Pancreas (tissue), 10 donors: ENCODE measurements at places on chromosomes 12 and 14.

- H3K4me3 ChIP-seq, result no peak overlapping the region
- no peaks in the 10 kb centered on the region for H3K36me3 ChIP-seq
- H3K27me3 ChIP-seq, result no peaks in the 10 kb centered on the region
- no peak for DNase-seq
Observed at GRCh38 chr12:11904124-11904523, 166.6 kb upstream of the BCL2L14 start.

DNA sequence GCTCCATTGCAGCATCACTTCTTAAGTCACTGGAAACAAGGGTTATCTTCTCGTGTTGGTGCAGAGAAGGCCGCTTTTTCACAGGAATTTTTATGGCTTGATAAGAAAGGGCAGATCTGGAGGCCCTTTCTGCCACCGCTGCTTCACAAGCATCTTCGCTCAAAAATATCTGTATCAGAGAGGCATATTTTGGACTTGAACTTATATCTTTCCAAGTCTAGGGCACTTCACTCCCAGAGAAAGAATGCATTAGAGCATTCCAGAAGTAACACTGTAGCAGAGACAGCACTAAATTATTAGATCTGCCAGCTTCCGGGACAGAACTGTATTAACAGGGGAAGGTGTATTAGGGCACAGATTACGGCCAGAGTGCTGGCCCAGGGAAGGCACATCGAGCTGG is 151.7 kb upstream of the AMIGO2 start:
- H3K27ac ChIP-seq, result no peak overlapping the region
- no peak for DNase-seq
- H3K36me3 ChIP-seq, result no peaks in the 10 kb centered on the region
- H3K27me3 ChIP-seq, result no peaks in the 10 kb centered on the region

- H3K36me3 ChIP-seq, result peaks cover 10% of the 10 kb centered on the region
- H3K4me3 ChIP-seq, result no peak overlapping the region
- H3K27ac ChIP-seq, result no peak overlapping the region
- H3K27me3 ChIP-seq, result no peaks in the 10 kb centered on the region
- DNase-seq, result no peak
Observed at GRCh38 chr14:67586369-67586768, 13.7 kb downstream of the PIGH start.

- no peak overlapping the region for H3K4me3 ChIP-seq
- no peaks in the 10 kb centered on the region for H3K4me1 ChIP-seq
- H3K27ac ChIP-seq, result no peak overlapping the region
- H3K27me3 ChIP-seq, result no peaks in the 10 kb centered on the region
Observed at GRCh38 chr12:52082988-52083637, 3.6 kb downstream of the SMIM41 start.

- no peak for DNase-seq
- H3K4me1 ChIP-seq, result no peaks in the 10 kb centered on the region
- no peak overlapping the region for H3K4me3 ChIP-seq
- no peak overlapping the region for H3K27ac ChIP-seq
- no peaks in the 10 kb centered on the region for H3K27me3 ChIP-seq
- H3K36me3 ChIP-seq, result no peaks in the 10 kb centered on the region
Observed at GRCh38 chr12:103561174-103561573, 25.9 kb upstream of the STAB2 start.

DNA sequence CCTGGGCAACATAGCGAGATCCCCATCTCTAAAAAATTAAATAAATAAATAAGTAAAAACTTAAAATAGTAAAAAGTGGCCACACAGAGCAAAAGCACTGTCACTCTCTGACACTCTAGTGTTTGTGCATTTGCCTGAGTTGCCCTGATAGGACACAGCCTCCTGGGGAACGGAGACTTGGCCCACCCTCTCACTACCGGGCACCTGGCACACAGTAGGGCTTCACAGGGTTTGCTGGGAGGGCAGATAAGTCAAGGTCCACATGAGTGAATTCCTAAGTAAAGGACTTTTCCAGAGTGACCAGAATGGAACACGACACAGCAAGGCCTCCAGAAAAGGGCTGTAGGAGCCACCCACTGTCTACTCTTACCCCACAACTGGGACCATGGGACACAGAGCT is 54.3 kb downstream of the SCARB1 start:
- DNase-seq, result no peak
- H3K27me3 ChIP-seq, result no peaks in the 10 kb centered on the region
- H3K36me3 ChIP-seq, result no peaks in the 10 kb centered on the region
- H3K27ac ChIP-seq, result no peak overlapping the region

DNA sequence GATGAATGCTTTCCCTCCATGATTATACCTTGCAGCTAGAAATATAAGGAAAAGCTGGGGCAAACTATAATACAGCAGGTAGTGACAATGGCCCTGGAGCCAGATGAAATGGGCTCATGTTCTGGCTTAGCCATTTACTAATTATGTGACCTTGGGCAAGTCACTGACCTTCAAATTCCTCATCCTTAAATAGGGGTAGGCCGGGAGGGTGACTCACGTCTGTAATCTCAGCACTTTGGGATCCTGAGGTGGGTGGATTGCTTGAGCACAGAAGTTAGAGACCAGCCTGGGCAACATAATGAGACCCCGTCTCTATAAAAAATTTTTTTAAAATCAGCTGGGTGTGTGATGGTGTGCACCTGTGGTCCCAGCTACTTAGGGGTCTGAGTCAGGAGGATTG is 155.4 kb downstream of the C12orf75 start:
- H3K36me3 ChIP-seq, result no peaks in the 10 kb centered on the region
- no peaks in the 10 kb centered on the region for H3K27me3 ChIP-seq
- H3K27ac ChIP-seq, result no peak overlapping the region
- H3K4me3 ChIP-seq, result no peak overlapping the region

- peak overlapping the region; percentile 66 for H3K27ac ChIP-seq
- H3K4me1 ChIP-seq, result no peaks in the 10 kb centered on the region
- DNase-seq, result no peak
- no peak overlapping the region for H3K4me3 ChIP-seq
Observed at GRCh38 chr14:58281969-58282368, 16.4 kb upstream of the ARID4A start.

GRCh38 chr12:19778797-19779196 is 339.5 kb downstream of the AEBP2 start:
- H3K27me3 ChIP-seq, result no peaks in the 10 kb centered on the region
- no peak overlapping the region for H3K4me3 ChIP-seq
- no peaks in the 10 kb centered on the region for H3K36me3 ChIP-seq
- H3K27ac ChIP-seq, result no peak overlapping the region
- H3K4me1 ChIP-seq, result no peaks in the 10 kb centered on the region

GRCh38 chr12:69339999-69340398 is 8.2 kb upstream of the LYZ start:
- H3K4me1 ChIP-seq, result peaks cover 79% of the 10 kb centered on the region
- no peaks in the 10 kb centered on the region for H3K36me3 ChIP-seq
- no peaks in the 10 kb centered on the region for H3K27me3 ChIP-seq
- peak overlapping the region; percentile 29 for H3K27ac ChIP-seq
- no peak overlapping the region for H3K4me3 ChIP-seq

GRCh38 chr14:61186341-61187195 is 94.6 kb downstream of the TMEM30B start:
- H3K36me3 ChIP-seq, result no peaks in the 10 kb centered on the region
- H3K4me1 ChIP-seq, result no peaks in the 10 kb centered on the region
- H3K4me3 ChIP-seq, result no peak overlapping the region
- no peaks in the 10 kb centered on the region for H3K27me3 ChIP-seq
- H3K27ac ChIP-seq, result no peak overlapping the region
- DNase-seq, result no peak

GRCh38 chr14:52907949-52908348 is 42.9 kb downstream of the FERMT2 start:
- DNase-seq, result no peak
- no peaks in the 10 kb centered on the region for H3K4me1 ChIP-seq
- no peak overlapping the region for H3K27ac ChIP-seq
- H3K36me3 ChIP-seq, result no peaks in the 10 kb centered on the region
- no peak overlapping the region for H3K4me3 ChIP-seq

- no peaks in the 10 kb centered on the region for H3K36me3 ChIP-seq
- no peak for DNase-seq
- H3K27ac ChIP-seq, result peak overlapping the region; percentile 23
- peaks cover 36% of the 10 kb centered on the region for H3K4me1 ChIP-seq
Observed at GRCh38 chr14:91830777-91831176, 36.6 kb downstream of the TC2N start.

GRCh38 chr14:31968107-31968810 is 108.8 kb upstream of the ARHGAP5 start:
- H3K4me1 ChIP-seq, result no peaks in the 10 kb centered on the region
- no peak overlapping the region for H3K27ac ChIP-seq
- DNase-seq, result no peak
- H3K27me3 ChIP-seq, result no peaks in the 10 kb centered on the region

DNA sequence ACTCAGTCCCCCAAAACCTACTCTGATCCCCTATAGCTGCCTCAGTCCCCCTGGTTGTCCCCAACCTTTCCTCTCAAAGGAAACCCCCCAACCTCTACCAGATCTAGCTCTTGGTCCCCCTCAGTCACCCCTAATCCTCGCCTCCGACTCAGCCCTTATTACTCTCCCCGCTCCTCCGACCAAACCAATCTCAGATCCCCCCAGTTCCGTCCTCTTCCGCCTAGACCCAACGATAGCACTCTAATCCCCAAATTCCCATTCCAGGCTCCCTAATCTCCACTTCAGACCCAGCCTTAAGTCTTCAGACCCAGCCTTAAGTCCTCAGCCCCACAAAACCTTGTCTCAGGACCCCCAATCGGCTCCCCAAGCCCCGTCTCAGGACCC is 612 bp downstream of the VPS37B start:
- no peak for DNase-seq
- peak overlapping the region; percentile 74 for H3K27ac ChIP-seq
- no peaks in the 10 kb centered on the region for H3K36me3 ChIP-seq

GRCh38 chr14:65041434-65041915 is 54.8 kb downstream of the FNTB start:
- no peaks in the 10 kb centered on the region for H3K27me3 ChIP-seq
- no peak for DNase-seq
- no peaks in the 10 kb centered on the region for H3K4me1 ChIP-seq
- H3K4me3 ChIP-seq, result no peak overlapping the region

DNA sequence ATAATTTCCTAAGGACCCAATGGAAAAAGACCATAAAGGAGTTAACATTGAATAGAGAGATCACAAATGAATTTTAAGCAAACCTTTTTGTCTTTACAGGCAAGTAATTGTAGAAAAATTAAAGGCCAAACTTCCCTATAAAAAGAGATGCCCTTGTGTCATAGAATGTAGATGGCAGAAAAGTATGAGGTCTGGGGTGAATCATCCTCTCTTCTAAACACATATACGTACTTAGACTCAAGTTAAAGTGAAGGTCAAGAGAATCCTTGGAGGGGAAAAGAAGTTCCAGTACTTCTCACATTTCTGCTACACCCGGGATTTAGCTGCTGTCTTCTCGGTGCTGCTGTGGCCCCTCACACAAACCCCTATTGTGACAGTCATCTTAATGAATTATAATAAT is 116.2 kb upstream of the ARID2 start:
- no peaks in the 10 kb centered on the region for H3K4me1 ChIP-seq
- H3K4me3 ChIP-seq, result no peak overlapping the region
- H3K36me3 ChIP-seq, result no peaks in the 10 kb centered on the region
- no peak overlapping the region for H3K27ac ChIP-seq

- H3K36me3 ChIP-seq, result no peaks in the 10 kb centered on the region
- H3K27me3 ChIP-seq, result no peaks in the 10 kb centered on the region
- no peak for DNase-seq
- H3K4me1 ChIP-seq, result no peaks in the 10 kb centered on the region
- H3K4me3 ChIP-seq, result no peak overlapping the region
Observed at GRCh38 chr12:120737557-120738251, 12.1 kb downstream of the ACADS start.
